ENCODE measurements at places on chromosomes 11 and 22. TPM values are rescaled to one million over a fixed set of nuclear protein-coding genes. Genes with fewer than 3 reads are reported as not detected.

Gene CWF19L2
- total RNA-seq, result 6.1 TPM

Gene NFAM1
- total RNA-seq, result not detected

Gene ART5
- total RNA-seq, result not detected

Gene ARCN1
- 111 TPM for total RNA-seq

Gene MRGPRX3
- 0.21 TPM for total RNA-seq

Measured in airway epithelial cell (primary cell).